Renal cortical epithelial cell (primary cell): ENCODE measurements at places on chromosomes 1 and 21. TPM values are rescaled to one million over a fixed set of nuclear protein-coding genes. Genes with fewer than 3 reads are reported as not detected.

Gene CR2
- not detected in 2 replicates for total RNA-seq

Gene PEX14
- total RNA-seq, result 10.2 and 26.1 TPM in 2 replicates

DNA sequence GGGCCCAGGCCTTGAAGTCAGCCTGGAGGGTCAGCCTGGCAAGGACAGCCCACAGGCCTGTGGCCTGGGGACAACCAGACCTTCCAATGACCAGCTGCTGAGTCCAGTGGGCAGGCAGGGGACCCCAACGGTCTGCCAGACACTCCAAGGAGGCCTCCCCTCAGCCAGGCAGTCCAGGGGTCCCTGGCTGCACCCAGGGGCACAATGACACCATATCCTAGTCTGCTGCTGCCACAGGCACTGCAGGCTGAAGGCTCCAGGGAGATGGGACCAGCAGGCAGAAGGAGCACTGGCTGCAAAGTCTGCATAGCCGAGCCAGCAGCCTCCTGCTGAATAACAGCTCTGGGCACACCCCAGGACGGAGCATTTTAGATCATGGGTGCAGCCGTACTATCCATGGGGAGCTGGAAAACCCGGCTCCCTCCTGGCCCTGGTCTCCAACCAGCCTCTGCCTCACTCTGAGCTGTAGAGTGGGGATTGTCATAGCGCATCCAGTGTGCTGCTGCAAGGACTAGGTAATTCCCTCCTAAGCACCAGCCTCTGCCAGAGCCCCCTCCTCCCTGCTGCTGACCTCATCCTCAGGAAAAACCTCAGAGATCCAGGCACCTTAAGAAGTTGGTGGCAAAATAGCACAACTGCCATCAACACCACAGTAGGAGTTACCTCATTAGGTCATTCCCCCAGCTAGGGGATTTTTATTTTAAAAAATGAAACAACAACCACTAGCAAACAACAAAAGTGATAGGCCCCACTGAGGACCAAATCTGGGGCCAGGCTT is 4.8 kb upstream of the LAPTM5 start:
- DNase-seq, result no peak

Gene MCOLN2
- 0.89 and 1.9 TPM in 2 replicates for total RNA-seq

- DNase-seq, result peak; percentile 98
Observed at GRCh38 chr21:15659753-15660422, 69.9 kb upstream of the USP25 start.

Gene DNAJC28
- total RNA-seq, result 1.9 and 4.2 TPM in 2 replicates

GRCh38 chr1:227889863-227890405 is 57.8 kb downstream of the WNT9A start:
- no peak for DNase-seq

DNA sequence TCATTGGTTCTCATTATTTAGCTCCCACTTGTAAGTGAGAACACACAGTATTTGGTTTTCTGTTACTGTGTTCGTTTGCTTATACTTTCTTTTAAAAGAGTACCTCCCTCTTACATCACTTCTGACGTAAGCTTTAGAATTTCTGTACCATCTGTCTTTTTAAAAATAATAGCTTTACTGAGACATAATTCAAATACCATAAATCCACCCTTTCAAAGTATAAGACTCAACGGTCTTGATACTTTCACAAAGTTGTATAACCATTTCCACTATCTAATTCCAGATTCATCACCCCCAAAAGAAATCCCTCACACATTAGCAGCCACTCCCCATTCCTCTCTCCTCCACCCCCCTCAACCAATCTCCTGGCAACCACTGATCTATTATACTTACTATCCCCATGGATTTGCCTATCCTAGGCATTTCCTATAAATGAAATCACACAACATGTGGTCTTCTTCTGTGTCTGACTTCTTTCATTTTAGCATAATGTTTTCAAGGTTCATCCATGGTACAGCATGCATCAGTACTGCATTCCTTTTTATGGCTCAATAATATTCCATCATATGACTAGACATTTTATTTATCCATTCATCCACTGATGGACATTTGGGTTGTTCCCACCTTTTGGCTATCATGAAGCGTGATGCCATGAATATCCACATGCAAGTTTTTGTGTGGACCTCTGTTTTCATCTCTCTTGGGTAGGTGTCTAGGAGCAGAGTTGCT is 104.7 kb downstream of the HLCS start:
- DNase-seq, result no peak

DNA sequence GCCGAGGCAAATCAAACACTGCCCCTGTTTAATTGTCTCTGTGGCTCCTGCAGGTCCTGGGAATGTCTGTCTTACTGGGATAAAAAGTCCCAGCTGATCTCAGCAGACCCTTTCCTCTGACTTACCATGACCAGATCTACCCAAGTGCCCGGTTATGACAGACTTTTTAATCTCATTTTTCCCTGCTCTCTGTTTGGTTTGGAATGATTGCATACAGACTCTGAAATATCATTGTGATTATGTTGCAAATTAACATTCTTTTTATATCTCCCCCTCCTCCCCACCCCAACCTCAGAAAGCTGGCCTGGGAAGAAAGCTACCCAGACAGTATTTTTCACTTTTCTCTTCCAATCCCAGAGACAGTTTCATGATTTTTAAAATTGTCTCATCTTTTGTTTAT is 16.3 kb downstream of the RAB7B start:
- DNase-seq, result no peak

GRCh38 chr1:34695580-34695979 is 59.3 kb upstream of the GJB5 start:
- DNase-seq, result no peak

Gene TSNAX
- total RNA-seq, result 47.7 and 68.6 TPM in 2 replicates

DNA sequence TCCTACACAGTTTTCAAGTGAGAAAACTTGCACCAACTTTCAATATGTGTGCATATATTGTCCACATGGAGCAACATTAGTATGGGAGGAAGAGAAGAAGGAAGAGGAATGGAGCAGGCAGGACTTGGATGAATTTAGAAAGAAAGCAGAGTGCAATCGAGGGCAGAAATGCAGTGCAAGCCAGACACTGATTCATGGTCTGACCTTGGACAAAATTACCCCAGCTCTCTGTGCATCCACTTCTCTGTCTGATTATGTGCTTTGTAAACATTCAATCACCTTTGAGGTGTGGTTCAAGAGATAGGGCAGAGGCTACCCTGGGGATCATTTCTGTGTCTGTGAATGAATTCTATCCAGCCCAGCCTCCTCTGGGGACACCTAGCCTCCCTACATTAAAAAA is 265.2 kb downstream of the TNR start:
- no peak for DNase-seq

- peak; percentile 18 for DNase-seq
Observed at GRCh38 chr1:1407636-1408318, 684 bp upstream of the MRPL20 start.

DNA sequence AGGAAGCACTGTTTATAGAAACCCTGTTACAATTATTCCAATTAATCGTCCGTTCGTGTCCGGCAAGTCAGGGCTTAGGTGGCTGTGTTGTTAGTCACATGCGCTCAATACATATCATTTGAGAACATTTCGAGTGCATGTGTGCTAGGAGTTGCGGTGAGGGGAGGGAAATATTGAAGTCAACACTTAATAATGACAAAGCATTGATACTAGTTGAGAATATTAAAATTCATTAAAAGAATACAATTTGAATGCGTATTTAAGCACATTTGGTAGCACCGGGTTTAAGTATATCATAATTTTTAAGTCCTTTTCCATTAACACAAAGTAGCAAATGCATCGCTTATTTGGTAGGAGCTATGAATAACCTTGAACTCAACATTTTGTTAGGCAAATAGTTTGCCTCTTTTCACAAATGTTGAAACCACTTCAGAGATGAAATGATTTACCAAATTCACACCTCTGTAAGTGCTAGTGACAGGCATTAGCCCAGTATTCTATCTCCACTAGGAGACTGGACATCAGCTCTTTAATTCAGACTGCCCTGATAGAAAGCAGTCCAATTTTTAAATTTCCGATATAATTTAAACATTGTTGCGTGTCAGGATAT is 1.1 kb upstream of the SERBP1 start:
- DNase-seq, result peak; percentile 69

Gene SPRR5
- not detected in 2 replicates for total RNA-seq

Gene TPRG1L
- total RNA-seq, result 19.4 and 37.5 TPM in 2 replicates

Gene CC2D1B
- 33.5 and 35.3 TPM in 2 replicates for total RNA-seq

- DNase-seq, result no peak
Observed at GRCh38 chr1:232596666-232597303, 33.1 kb downstream of the SIPA1L2 start.

Gene KCNE2
- total RNA-seq, result not detected in 2 replicates

Gene PRAMEF33
- not detected in 2 replicates for total RNA-seq

DNA sequence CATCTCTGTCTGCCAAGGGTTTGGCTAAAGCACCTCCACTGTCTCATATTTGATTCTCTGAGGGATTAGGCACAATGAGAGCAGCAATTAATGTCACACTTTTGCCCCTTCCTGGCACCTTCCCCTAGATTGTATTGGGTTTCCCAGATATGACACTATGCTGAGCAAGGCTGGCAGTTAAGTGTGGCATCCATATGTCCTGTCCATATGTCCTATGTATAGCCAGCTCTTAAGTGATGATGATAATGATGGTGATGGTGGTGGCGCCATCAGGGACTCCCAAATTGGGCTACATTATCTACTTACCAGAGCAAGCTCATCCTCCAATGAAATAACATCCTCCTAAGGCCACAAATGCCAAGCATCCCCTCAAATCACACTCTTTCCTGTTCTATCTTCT is 13.5 kb upstream of the LORICRIN start:
- DNase-seq, result no peak

DNA sequence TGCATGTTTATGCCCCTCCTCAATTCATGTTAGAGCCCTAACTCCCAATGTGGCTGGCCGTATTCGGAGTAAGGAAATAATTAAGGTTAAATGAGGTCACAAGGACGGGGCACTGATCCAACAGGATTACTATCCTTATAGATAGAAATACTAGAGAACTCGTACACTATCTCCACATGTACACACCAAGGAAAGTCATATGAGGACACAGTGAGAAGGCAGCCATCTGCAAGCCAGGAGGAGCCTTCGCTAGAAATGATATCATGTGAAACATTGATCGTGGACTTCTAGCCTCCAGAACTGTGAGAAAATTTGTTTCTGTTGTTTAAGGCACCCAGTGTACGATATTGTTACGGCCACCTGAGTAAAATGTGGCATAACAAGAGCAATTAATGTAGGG is 79.7 kb downstream of the FAF1 start:
- DNase-seq, result no peak

GRCh38 chr1:151539321-151540020 is 638 bp upstream of the TUFT1 start:
- DNase-seq, result peak; percentile 99
